Activated naive CD4-positive, alpha-beta T cell (primary cell): ENCODE measurements at places on chromosomes 1 and 21.

- DNase-seq: no peak
Observed at GRCh38 chr1:235206533-235207208, 45.6 kb upstream of the RBM34 start.

- no peak for DNase-seq
Observed at GRCh38 chr21:36047139-36047538, 13.2 kb downstream of the SETD4 start.

- DNase-seq: no peak
Observed at GRCh38 chr1:3283849-3284248, 170.6 kb upstream of the ARHGEF16 start.

GRCh38 chr1:81050390-81050789 lies 750.3 kb upstream of the ADGRL2 start:
- DNase-seq: no peak

DNA sequence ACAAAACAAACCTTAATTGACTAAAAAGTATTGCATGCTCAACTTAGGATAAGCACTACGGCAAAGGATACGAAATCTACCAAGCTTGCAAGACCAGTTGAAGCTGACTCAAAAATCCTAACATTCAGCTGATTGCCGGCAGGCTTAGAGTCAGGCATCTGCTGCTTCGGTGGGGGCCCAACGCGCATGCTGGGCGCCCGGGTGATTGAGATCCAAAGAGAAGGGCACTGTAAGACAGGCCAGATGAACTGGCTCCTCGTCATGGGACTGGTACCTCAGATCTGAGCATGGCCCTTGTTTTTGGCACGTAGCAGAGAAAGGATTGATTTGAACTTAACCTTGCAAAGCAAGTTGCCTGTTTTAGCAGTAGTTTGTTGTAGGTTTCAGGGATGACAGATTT lies 86.6 kb downstream of the PRDM2 start:
- no peak for DNase-seq

- DNase-seq: no peak
Observed at GRCh38 chr1:2412773-2413494, 570 bp upstream of the PEX10 start.

GRCh38 chr1:209446356-209446755 lies 137.2 kb upstream of the CAMK1G start:
- no peak for DNase-seq

DNA sequence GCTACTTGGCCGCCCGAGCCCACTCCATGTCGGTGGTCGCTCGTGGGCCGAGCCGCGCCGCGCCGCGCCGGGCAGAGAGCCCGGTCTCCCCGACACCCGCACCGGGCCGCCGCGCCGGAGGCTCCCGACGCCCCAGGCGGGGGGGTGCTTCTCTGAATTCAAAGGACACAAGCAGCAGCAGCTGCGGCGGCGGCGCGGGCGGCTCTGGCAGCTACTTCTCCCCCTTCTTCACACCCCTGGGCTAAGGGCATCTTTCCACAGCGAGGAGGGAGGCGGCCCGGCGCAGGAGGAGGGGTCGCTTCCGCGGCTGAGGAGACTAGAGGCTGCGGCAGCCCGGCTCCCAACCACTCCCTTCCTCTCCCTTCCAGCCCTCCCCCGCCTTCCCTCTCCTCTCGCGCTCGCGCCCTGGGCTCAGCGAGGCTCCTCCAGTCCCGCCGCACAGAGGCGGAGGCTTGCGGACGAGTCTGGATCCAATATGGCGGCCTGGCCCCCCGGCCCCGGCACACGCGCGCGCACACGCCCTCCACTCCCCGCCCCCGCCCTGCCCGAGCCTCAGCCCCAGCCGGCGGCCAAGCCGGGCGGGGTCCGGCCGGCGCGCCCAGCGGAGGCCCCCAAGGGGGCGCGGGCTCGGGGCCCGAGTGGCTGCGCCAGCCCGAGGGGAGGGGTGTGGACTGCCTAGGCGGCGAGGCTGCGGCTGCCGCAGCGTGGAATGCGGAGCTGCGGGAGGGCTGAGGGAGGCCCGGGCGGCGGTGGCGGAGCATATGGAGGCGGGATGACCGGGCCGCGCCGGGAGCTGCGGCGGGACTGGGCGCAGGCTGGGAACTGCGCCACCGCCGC lies at the start of gene CDC42BPA:
Gene CDC42BPA, minus strand, starts transcription at position 477 of the 837 bp plus-strand sequence. CDS start 1,310 bp downstream, outside the sequence.
- DNase-seq: no peak
